ENCODE measurements at places on chromosomes 7 and 10.

DNA sequence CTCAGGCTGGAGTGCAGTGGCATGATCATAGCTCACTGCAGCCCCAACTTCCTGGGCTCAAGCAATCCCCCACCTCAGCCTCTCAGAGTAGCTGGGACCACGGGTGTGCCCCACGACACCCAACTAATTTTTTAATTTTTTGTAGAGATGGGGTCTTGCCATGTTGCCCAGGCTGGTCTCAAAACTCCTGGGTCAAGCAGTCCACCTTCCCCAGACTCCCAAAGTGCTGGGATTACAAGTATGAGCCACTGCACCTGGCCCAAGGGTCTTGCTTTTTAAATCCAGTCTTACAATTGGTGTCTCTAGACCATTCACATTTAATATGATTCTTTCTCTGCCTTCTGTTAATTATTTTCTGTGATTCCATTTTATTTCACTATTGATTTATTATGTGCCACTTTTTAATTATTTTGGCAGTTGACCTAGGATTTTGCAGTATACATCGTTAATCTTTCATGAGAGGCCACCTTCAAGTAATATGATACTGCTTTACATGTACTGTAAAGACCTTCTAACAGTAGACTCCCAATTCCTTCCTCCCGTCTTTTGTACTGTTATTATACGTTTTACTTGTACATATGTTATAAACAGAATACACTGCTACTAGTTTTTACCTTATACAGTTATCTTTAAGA is 18.7 kb downstream of the MMP21 start:
- no peak for DNase-seq

GRCh38 chr7:110568932-110569331 is 522.0 kb upstream of the LRRN3 start:
- no peak for DNase-seq

- no peak for DNase-seq
These were observed 37.7 kb upstream of the ZNF438 start for GRCh38 chr10:31069411-31069810.

DNA sequence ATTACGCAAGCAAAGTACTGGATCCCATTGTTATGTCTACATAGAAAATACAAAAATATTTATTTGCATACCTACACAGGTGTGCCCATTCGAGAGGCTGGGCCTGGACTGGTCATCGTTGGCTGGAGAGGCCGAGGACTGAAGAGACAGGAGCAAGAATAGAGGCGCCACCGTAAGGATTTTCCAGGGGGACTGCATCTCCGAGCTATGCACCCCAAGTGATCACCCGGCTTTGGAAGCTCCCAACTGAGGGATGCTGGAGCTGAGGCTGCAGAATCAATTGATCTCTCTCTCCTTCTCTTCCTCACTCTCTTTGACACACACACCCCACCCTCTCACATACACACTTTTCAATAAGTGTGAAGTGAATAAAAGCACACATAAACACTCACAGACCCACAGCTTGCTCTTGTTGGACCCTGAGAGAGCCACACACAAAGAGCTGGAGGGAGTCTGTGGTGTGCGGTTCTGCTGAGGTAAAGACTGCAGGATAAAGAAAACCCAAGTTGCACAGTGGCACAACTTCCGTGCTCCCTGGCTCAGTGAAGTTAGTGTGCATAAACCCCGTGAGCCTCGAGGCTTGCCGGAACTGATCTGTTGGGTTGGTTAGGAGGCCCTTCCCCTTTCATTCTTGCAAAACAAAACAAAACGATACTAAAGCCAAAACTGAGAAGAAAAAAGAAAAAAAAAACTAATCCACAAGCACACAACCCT is at the start of gene AOAH:
TSS of gene AOAH (minus strand) at position 544 of the 714 bp plus-strand sequence. CDS start at position 198, 346 bp downstream.
- no peak for DNase-seq

GRCh38 chr10:74021248-74022055 is 23.5 kb downstream of the VCL start:
- no peak for DNase-seq

DNA sequence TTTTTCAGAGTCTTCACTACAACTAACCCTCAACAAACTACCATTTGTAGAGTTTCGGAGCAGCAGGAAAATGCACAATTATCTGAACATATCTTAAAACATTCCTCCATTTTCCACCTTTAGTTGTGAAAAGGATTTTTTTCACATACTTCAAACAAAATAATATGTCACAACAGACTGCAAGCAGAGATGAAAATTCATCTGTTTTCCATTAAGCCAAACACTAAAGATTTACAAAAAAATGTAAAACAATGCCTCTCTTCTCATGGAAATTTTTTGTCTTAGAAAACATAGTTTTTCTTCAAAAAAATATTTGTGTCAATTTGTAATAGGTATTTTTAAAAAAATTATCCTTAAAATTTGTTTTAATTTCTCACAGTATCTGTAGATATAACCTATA is 98.9 kb downstream of the ARHGAP12 start:
- no peak for DNase-seq

DNA sequence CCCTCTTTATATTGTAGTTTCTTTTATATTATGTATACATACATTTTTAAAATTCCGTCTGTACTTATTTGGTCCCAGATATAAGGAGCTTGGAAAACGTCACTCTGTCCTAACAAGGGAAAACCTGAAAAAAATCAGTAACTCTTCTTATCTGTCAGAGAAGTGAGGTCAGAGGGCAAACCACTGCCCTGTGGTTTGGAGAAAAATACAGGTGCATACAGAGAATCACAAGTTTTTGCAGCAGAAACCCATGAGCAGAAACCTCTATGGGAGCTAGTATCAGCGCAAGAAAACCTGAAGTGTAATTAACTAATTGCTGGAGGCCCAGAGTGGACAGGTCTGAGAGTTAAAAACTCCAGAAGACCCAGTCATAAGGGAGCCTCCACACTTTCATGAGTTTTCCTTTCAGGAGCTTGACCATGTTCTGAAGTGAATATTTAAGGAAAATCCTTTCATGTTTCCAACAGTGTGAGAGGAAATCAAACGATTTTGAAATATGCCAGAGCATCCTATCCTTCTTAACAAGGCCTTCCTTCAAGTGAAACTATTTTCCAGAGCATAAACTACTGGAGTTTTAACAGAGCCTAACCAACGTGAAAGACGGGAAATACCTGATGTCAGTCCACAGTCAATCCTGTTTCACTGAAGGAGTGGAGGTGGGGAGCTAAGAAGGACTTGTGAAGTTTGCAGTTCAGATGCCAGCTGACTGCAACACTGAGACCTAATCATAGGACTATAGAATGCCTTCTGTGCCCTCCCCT is 290.8 kb upstream of the BMPER start:
- no peak for DNase-seq

- DNase-seq = no peak
These were observed 97.7 kb downstream of the CACNA2D1 start for GRCh38 chr7:82345886-82346285.

GRCh38 chr10:129825221-129825620 is 138.9 kb downstream of the EBF3 start:
- no peak for DNase-seq

- DNase-seq = peak; percentile 65
These were observed 538 bp downstream of the TRIM8 start for GRCh38 chr10:102644646-102645387.

GRCh38 chr10:124221356-124222317 is 128.2 kb upstream of the CHST15 start:
- no peak for DNase-seq

GRCh38 chr10:114103284-114103683 is 59.6 kb downstream of the ADRB1 start:
- DNase-seq = no peak
